Natural killer cell treated with Interleukin-12 subunit alpha and Interleukin-12 subunit beta and Interleukin-15 and Interleukin-18, amount 100 ng/mL, for 72 hours (primary cell): ENCODE measurements at places on chromosomes 16 and 17.

GRCh38 chr16:57576429-57576870 is 34.0 kb downstream of the ADGRG5 start:
- DNase-seq = peak; percentile 77

DNA sequence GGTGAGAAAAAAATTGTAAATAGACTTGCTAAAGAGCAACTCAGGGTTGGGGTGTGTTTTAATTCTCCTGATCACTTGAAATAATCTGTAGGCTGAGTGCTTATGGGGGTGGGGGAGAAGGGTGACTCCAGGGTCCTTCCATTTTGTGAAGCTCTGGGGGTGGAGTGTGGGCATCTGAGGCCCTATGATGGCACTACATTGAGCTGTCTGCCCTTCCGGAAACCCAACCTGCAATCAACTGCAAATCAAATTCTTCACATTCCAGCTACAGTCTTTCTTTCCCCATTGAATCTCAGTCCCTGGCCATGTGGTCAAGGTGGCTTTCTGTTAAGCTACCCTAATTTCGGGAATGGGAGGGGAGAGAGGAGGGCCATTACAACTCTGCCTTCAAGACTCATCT is 6.0 kb upstream of the CDC6 start:
- no peak for DNase-seq

DNA sequence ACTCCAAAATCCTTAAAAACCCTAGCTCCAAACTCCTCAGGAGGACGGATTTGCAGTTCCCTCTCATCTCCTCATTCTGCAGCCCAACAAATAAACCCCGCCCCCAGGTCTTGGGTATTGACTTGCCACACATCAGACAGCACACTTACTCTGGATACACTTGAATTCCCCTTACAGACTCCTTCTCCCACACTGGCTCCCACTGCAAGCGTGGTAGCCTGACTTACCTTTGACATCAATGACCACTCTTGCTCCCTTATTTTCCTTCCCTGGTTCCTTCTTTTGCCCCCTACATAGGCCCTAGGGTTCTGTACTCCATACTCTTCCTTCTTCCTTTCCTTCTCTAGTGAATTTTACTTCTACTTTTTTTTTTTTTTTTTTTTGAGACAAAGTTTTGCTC is 7.5 kb downstream of the RFFL start:
- no peak for DNase-seq

DNA sequence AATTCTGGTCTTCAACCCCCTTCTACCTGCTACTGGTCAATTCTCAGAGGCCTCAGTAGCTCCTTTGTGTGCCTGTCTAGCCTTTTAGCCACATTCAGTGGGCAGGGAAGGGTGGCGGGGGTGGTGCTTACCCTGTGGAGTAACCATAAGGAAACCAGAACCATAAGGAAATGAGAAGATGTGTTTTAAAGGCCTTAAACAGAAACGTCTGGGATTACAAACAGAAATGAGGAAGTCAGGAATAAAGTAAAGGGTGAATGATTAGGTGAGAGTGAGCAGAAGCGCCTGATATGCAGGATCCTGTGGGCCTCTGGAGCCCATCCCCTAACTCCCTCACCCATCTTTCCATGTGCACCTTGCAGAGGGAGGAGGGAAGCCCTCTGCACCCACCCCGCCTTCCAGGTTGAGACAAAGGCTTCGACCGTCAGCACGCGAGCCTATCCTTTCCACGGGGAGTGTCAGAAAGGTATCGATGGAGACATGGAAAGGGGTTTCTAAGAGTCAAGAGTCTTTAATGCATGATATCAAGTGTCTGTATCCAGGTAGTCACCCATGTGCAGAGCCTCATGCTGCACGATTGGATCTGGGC is 20.4 kb downstream of the KIAA0513 start:
- no peak for DNase-seq

DNA sequence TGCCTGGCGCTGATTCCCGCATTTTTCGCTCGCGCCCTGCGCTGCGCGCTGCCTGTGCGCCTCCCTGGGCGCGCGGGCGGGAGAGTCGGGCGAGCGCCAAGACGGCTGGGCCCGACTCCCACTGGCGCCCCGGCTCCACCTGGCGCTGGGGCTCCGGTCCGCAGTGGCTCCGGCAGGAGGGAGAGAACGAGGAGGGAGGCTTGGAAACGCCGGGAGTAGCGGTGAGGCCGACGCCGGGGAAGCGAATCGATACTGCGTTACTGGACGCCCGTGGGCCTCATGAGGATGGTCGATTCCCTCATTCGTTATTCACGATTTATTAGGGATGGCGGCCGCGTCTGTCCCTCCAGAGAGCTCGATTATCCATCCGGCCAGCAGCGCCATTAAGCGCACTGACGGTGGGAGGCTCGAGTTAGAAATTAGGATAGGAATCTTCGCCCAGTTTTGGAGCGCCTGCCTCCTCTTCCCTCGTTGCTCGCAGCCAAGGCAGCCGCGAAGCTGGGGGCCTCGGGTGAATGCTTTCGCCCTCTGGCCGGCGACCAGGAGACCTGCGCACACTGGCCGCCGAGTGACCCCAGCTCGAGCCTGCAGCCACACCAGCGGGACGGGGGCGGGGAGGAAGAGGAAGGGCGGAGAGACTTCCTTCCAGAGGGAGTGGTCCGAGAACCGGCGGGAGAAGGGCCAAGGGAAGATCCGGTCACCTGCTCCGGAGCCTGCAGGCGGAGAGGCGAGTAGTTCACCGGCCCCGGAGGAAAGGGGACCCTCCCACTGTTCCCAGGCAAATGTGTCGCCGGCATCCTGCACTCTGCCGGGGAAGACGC is 1.3 kb upstream of the PCGF2 start:
- DNase-seq = no peak

GRCh38 chr16:29192329-29193247 is 207.7 kb downstream of the LAT start:
- no peak for DNase-seq

GRCh38 chr17:43967251-43967875 is 13.6 kb upstream of the PYY start:
- no peak for DNase-seq

- DNase-seq = no peak
Observed at GRCh38 chr17:67571478-67571877, 146.3 kb upstream of the NOL11 start.

DNA sequence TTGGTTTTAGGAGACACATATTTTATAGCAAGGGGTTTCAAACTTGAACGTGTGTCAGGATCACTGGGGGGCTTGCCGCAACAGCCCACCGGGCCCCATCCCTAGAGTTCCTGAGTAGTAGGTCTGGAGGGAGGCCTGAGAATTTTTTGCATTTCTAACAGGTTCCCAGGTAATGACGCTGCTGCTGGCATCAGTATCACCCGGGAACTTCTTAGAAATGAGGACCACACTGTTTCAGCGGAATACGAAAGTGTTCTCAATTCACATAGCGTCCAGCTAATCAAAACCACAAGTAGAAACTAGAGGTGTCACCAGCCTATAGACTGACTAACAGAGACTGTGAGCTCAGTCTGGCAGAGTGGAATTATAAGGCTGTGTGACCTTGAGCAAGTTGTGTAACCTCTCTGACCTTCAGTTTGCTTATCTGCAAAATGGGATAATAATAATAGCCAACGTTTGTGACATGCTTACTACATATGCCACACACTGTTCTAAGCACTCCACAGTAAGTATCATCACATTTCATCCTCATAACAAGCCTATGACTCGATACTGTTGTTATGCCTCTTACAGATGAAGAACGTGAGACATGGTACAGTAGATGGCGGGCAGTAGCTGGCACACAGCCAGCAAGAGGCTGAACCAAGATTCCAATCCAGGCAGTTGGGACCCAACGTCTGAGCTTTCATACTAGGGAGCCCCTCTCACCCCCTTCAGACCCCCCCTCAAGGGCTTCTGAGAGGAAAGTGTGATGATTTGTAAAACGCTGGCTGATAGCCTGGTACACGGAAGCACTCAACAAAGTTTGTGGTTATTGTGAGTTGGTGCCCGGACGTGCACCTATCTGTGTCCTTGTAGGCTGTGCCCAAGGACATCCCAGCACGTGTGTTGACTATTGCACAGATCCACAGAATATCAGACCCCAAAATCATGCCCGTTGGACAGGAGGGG is 4.6 kb upstream of the ICAM2 start:
- peak; percentile 79 for DNase-seq

DNA sequence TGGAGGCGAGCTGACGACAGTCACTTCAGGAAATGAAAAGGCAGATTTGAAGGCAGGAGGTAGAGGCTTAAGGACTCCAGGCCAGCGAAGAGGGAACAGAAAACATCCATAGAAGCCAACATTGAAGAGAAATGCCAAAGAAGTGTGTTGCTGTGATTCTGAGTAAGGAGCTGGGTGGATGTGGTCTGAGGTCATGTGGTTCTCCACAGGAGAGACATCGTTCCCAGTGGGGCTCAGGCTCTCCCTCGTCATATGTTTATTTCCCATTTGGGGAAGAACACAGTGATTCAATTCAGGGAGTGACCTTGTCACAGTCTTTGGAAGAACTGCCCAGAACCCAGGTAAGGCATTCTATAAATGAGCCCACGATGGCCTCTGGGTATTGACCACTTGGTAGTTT is 6.6 kb upstream of the PMP22 start:
- DNase-seq = no peak

DNA sequence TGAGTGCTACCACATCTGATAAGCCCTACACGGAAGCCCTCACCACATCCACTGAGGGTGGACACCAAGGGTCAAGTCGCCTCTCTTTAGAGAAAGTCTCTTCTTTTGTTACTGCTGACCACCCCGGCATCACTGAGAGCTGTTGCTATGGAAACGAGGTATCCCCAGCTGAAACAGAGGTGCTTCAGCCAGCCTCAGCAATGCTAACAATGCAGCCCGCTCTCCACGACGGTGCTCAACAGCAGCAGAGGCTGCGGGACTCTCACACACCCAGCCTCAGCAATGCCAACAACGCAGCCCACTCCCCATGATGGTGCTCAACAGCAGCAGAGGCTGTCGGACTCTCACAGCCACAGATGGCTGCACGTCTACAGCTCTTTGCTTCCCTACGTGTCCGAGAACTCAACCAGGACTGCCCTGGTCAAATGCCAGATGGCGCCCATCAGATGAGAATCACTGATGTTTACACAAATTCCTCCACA is 41.4 kb downstream of the VPS53 start:
- no peak for DNase-seq

DNA sequence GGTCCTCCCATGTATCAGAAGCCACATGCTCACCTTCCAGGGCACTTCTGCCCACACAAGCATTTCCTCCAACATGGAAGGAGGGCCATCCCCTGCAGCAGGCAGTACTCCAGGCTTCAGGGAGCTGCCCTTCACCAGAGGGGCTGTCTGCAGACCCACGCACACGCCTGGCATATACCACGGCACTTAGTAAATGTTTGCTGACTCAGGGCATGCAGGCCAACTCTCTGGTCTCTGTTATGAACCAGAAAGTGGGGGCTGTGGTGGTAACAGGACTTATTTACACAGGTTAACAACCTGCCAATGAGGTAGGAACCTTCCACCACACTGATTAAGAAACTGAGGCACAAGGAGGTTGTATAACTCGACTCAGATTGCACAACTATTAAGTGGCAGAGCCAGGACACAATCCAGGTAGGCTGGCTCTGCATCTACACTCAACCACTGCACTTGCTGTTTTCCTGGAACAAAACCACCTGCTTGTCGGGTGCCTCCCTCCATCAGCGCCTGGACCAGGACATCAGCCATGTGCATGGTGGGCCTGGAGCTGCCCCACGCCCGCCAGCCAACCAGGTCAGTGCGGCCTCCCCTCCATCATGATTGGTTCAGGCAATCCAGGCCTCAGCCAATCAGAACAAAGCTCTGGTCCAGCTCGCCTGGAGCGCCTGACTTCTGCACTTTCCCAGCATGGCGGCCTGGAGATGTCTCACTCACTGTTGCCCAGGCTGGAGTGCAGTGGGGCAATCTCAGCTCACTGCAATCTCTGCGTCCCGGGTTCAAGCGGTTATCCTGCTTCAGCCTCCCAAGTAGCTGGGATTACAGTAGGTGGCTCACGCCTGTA is 19.2 kb downstream of the ACTG1 start:
- DNase-seq = no peak

GRCh38 chr17:35809855-35810461 is 674 bp downstream of the TAF15 start:
- DNase-seq = no peak

DNA sequence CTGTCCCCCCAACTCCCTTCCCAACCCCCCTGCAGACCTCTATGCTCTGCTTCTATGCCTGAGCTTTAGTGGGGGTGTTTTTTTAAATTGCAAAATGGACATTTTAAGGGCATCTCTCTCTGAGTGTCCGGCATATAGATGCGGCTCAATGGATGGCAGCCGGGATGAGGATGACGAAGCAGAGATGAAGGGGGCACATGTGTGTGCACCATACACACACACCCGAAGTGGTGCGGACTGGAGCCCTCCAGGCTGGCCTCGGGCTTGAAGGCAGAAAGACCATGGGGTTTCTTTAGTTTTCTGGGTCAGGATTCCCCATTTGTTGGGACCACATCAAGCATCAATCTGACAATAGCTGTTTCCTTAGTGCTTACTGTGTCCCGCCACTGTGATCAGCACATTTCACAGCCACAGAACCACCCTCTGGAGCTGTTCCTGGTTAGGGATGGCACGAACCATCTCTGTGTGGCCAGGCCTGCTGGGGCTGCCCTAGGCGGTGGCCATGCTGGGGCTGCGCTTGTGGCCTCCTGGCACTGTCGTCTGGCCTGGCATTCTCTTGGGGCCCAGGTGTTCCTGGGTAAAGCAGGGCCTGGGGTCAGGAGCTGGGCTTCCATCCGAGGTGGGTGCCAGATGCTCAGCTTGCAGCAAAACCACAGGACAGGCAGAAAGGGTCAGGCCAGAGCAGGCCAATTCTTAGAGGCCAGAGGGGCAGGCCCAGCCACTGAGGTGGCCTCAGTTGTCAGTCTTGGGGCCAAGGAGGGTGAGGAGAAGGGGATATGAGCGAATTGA is 49.9 kb downstream of the NT5M start:
- peak; percentile 49 for DNase-seq

DNA sequence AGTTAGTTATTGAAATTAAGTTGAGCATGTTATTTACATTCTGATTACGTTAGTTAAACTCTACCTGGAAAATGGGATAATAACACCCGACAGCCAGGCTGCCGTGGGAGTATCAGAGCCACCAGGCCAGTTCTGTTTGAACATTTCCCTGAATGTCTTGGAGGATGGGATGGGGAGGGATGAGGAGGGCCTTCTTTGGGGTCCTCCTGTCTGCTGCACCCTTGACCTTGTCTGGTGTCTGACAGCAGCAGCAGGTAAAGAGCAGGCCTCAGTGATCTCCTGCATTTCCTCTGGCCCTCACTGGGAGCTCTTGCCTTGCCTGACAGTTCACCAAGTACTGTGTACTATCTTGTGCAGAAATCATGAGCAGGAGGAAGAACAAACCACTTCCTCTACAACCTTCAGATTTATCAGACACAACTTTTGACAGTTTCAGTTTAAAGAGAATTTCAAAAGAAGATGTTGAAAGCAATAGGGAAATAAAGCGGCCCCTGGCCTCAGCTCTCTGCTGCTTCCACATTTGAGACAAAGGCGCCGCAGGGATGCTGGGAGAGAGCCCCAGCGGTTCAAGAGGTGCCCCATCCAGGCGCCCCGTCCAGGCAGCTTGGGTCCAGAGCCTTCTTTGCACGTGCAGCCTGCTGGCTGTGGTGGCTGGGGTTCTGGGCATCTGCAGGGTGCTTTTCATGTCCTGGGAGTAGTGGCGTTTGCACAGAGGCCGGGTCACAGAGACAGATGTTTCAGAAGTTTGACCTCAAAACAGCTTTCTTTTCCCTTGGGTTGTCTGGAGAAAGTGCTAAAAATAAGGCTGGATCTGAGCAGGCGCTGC is 25.3 kb downstream of the CMIP start:
- DNase-seq = no peak

GRCh38 chr17:1958134-1958881 is 66.8 kb downstream of the RTN4RL1 start:
- no peak for DNase-seq
